ENCODE measurements at places on chromosomes 2 and 18. TPM values are rescaled to one million over a fixed set of nuclear protein-coding genes. Genes with fewer than 3 reads are reported as not detected.

CHST9 gene
- 2.9 TPM for polyA plus RNA-seq

DYSF gene
- polyA plus RNA-seq = 22.8 TPM

TNS1 gene
- polyA plus RNA-seq = 145 TPM

UGT1A1 gene
- 0.14 TPM for polyA plus RNA-seq

DNA sequence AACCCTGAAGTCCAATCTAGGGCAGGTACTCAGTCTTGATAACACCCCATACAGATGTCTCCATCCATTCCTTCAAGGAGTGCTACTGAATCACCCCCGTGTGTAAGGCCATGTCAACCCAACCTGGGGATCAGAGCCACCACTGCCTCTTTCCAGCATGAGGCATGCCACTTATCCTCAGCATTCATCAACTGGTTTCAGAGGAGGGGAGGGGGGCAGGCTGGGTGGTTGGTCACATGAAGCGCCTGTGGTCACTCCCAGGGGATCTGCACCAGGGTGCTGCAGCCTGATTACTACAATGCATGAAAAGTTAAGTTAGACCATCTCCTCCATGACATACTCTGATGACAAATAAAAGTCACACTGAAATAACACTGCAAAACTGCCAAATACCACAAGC lies 65.0 kb downstream of the UXS1 start:
- H3K36me3 ChIP-seq = no peaks in the 10 kb centered on the region
- no peak for DNase-seq
- peaks cover 5% of the 10 kb centered on the region for H3K4me1 ChIP-seq
- H3K27me3 ChIP-seq = no peaks in the 10 kb centered on the region

DNA sequence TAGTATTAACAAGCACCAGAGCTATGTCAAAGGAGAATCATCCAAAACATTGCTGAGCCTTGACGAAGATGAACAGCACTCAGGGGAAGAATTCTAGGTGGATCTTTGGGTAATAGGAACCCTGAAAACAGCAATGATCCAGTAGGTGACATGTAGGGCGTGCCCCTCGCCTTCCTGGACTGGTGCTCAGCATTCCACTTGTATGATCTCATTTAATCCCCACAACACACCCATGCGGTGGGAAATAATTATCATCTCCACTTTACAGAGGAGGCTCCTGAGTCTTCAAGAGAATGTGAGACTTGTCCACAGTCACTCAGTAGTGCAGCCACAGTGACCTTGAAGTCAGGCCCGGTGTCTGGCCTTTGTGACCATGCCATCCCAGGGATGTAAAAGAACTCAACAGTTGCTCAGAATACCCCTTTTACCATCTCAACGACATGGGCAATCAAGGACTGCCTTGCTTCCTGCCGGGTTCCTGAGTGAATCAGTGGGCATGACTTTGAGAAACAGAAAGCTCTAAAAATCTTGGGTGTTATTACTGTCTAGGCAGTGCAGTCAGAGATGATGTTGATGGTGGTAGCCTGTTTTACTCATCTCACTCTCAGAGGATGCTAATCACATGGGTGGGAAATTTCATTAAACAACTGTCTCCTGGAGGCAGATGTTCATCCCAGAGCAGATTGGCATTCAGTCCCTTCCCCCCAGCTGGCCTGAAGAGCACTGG lies 161.6 kb downstream of the BCL11A start:
- no peak for DNase-seq
- no peaks in the 10 kb centered on the region for H3K4me1 ChIP-seq
- no peak overlapping the region for H3K27ac ChIP-seq
- no peaks in the 10 kb centered on the region for H3K27me3 ChIP-seq
- H3K36me3 ChIP-seq = no peaks in the 10 kb centered on the region

- DNase-seq = no peak
- no peak overlapping the region for H3K4me3 ChIP-seq
- no peaks in the 10 kb centered on the region for H3K27me3 ChIP-seq
These were observed 62.0 kb upstream of the TAF1B start for GRCh38 chr2:9781252-9781651.

- H3K27ac ChIP-seq = no peak overlapping the region
- no peaks in the 10 kb centered on the region for H3K27me3 ChIP-seq
These were observed 35.7 kb downstream of the STEAP3 start for GRCh38 chr2:119259296-119259860.

- H3K4me1 ChIP-seq = no peaks in the 10 kb centered on the region
- H3K4me3 ChIP-seq = no peak overlapping the region
- H3K27me3 ChIP-seq = no peaks in the 10 kb centered on the region
- H3K36me3 ChIP-seq = no peaks in the 10 kb centered on the region
- no peak for DNase-seq
- no peak overlapping the region for H3K27ac ChIP-seq
These were observed 113.4 kb downstream of the RTP5 start for GRCh38 chr2:241982706-241983570.
